SJSA1 (cell line): ENCODE measurements at places on chromosomes 3 and 15.
A peak's percentile ranks its signal among the peaks of the same experiment; 100 is the strongest.

DNA sequence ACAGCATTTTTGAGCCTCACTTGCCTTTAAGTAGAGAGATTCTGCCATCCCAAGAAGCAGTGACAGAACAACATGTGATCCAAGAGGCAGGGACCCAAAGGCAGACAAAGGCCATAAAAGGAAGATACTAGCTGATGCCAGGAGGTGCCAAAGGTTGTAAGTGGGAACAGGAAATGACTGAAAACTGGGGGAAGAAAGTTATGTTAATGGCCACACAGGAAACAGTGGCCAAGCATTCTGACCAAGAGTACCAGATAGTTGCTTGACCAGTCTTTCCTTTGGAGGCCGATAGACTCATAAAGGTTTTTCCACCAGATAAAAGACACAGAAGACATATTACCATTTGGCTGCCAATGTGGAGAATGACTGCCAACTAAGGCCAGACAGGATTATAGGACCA lies 274.5 kb upstream of the PEX5L start:
- no peak for DNase-seq

DNA sequence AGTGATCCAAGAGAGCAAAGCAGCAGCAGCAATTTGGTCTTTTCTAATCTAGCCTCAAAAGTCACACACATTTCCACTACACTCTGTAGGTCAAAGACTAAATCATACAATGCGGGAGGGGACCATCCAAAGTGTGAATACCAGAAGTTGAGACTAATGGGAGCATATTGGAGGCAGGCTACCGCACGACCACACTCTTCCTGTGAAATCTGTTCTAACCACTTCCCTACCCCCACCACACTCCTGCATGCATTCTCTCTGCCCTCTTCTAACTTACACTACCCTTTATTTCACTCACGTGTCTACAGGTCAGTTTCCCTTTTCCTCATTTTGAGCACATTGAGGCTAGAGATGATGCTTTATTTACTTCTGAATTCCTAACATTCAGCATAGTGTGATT lies 23.7 kb upstream of the PRTG start:
- DNase-seq = no peak

DNA sequence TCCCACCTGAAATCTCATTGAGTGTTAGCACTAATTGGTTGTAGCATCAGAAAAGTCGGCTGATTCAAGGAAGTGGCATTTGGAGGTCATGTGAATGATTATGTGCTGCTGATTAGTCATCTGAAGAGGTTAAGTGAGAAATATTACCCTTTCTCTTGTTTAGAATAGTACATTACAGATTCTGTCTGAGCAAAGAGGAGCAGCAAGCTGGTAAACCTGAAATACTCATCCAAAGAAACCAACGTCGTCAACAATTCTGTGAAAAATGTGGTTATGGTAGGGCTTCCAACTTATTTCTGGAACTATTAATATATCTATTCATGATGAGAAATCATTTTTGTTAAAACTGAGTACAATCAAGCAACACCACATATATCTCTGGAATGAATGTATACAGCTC lies 1024.9 kb downstream of the TUSC7 start:
- DNase-seq = no peak

DNA sequence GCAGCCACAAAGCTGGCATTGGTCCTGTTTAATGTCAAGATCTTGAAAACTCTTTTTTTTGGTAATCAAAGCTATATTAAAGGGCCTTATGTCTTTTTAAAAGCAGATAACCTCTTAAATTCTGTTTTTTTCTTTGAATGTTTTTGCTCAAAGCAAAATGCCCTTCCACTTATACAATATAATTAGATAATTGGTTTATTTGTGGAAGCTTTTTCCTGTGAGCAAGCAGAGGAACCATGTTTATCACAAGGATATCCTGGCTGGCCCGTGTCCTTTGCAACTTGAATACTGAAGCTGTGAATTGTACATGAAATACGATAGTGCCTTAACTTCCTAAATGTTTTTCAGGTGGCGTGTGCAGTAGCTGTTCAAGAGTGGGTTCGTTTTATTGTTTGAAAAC lies 2.6 kb downstream of the ST3GAL6 start:
- no peak for DNase-seq

DNA sequence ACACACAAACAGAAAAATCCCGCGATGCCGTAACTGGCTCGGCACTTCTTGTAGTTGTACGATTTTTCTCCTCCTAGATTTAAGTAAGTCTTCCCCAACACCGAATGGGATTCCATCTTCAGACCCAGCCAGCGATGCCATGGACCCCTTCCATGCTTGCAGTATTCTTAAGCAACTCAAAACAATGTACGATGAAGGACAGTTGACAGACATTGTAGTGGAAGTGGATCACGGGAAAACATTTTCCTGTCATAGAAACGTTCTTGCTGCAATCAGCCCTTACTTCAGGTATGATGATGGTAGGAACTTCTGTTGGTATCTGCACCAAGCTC lies 763 bp downstream of the KBTBD8 start:
- no peak for DNase-seq

- no peak for DNase-seq
Observed at GRCh38 chr15:56736881-56737707, 3.8 kb upstream of the ZNF280D start.

DNA sequence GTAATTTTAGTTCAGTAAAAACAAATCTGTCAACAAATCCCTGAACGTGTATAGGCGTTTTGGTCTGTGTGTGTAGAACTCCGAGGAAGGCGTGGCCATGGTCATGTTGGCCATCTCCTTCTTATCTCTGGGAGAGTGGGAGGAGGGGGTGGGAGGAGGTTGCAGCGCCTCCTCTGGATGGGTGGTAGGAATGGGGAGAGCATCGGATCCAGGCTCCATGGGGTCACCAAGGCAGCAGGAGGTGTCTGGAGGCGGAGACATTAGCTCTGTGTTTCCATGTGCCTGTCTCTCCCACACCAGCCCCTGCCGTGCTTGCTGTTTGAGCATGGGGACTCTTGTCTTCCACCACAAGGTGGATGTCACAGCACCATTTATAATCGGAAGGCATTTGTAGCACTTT lies 34.5 kb upstream of the TRPM1 start:
- DNase-seq = no peak

DNA sequence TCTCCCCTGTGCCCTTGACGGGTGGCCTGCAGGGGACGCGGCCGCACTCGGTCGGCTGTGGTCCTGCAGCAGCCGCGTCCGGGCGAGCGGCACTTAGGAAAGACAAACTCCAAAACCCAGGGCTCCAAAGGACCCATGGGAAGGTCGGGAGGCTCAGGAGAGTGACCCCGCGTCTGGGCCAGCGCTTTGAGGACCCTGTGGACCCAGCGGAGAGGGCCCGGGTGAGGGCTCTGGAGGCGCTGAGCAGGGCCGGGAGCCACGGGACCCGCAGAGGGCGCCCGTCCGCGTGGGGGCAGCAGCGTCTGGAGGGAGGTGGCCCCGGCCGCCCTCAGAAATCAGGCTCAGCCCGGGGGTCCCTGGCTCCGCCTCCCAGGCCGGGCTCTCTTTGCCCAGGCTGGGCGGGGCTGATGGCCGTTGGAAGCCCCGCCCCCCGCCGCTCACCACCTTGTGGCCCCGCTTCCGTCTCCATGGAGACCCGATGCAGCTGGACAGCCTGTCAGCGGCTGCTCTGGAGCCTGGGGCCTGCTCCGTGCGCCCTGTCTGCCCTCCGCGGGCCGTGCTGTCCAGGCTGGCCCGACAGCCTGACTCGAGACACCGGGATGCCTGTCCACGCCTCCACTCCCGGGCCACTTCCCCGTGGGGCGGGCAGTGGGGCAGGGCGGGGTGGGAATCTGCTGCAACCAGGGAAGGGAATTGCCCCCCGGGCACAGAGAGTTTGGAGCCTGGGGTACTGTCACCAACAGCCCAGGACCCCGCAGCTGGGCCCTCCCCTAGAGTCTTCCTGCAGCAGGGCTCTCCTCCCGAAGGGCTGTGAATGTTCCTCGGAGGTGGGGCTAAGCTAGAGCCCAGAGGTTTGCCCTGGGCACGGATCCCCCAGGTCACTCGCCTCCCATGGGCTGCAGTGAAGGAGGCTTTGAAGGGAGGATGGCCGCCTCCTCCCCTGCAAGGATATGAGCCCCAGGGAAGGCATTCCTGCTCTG lies 34.8 kb upstream of the RPL32 start:
- no peak for DNase-seq

DNA sequence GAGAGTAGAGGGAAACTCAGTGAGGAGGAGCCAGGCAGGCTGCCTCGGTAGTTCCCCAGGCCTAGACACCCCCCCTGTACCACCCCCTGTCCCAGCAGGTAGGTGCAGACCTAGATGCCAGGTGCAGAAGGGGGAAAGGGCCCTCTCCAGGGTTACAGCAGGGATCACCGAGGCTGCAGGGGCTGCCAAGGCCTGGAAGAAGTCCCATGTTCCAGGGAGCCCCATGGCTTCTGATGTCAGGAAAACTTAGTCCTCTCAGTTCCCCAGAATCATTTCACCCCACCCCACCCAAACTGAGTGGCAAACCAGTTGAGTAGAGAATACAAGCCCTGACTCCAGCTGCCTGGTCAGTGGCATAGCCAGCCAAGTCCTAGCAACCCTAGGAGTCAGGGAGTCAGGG lies 7.4 kb upstream of the SEMA3B start:
- DNase-seq = no peak

- no peak for DNase-seq
Observed at GRCh38 chr3:56785499-56785898, 16.2 kb downstream of the ARHGEF3 start.

DNA sequence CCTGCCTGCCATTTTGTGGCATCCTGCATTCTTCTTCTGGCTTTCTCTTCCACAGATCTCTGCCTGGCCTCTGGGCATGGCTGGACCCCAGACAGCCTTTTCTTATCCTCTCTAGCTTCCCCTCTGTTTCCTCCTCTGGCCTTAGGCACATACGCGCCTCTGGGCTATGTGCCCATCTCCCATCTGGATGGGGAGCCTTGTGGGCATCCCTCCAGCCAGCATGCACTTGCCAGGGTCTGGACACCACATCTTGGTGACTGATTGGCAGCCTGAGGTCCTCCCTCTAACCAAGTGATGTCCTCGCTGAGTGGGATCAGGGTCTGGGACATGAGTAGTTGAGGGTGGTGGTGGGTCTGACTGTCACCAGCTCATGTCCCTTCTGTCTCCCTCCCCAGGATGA lies 12.8 kb downstream of the PLEKHO2 start:
- DNase-seq = no peak

DNA sequence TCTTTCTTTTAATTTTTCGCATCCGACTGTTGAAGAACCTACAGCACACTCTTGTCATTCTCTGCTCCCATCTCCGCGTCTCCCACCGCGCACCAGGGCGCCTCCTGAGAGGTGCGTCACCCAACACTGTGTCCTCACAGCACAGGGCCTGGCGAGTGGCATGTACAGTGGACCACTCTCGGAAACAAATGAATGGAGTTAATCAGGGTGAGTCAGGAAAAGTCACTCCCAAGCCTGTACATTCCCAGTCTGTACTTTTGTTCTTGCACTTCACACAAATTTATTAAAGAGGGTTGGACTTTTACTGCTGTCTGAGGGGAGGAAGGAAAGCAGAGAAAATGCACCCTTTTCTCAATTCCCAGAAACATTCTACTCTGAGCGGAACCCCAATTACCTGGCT lies 625 bp downstream of the COL6A6 start:
- DNase-seq = no peak

GRCh38 chr3:39361252-39361927 lies 21.8 kb upstream of the SLC25A38 start:
- no peak for DNase-seq

DNA sequence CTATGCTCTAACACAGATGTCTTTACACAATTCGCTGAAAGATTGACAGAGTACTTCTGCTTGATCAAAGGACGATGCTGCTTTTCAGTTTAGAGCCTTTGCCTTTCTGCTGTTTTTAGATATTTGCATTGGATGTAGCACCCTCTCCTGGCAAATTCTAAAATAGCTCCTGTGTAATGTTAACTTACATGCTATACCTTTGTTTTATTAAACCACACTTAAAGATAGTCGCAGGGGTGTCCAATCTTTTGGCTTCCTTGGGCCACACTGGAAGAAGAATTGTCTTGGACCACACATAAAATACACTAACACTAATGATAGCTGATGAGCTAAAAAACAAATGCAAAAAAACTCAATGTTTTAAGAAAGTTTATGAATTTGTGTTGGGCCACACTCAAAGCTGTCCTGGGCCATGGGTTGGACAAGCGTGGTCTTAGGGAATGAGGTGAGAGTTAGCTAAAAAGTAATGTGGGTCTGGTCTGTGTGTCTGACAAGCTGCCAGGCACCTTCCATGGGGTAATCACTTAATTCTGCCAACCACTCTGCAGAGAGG lies 62.9 kb downstream of the ATG7 start:
- DNase-seq = peak; percentile 74

DNA sequence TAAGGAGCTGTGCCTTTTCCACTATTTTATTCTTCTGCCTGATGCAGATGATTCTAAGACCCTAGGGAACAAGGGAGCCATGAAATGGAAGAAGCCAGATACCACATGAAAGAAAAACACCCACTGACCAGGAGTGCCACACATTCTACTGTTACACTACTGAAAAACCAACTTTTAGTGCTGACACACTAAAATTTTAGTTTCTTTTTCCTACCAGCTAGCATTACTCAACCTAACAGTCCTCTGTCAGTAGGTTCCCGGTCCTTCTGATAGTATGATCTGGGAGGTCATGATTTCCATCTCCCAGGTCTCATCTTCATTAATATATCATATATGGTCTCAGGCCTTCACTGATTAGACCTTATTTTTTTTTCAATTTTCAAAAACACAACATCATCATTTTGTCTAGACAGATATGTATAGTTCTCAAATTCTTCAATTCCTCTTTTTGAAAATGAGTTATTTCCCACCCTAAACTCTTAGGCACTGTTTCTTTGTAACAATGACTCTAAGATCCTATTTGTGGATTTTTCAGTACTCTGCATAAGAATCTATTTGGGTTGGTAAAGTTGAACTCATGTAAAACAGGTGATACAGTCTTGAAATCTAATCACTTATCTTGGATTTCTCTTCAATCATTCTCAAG lies 321.8 kb downstream of the CTNNB1 start:
- DNase-seq = no peak

DNA sequence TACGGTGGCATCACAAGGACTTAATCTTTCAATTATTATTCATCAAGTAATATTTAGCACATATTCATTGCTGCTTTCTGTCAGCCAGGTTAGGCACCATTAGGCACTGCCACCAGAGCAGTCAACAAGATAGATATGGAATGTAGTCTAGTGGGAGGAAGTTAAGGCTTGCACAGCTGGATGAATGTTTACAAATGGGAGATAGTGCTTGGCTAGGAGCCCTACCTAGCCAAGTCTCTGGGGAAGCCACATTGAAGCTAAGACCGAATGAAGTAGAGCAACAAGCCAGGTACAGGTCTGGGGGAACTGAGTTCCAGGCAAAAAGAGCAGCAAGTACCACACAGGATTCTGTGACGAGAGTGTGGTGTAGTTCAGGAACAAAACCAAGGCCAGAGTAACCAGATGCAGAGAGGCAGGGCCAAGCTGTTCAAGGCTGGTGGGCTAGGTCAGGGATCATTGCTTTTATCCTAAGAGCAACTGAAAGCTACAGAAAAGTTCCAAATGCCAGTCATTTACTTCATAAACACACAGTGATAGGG lies 33.4 kb upstream of the SCAANT1 start:
- DNase-seq = no peak

GRCh38 chr3:158769549-158769948 lies 32.3 kb upstream of the MFSD1 start:
- no peak for DNase-seq
